ENCODE measurements at places on chromosomes 11 and 22.

GRCh38 chr11:66878474-66878873 is 21.6 kb downstream of the LRFN4 start:
- DNase-seq: no peak

DNA sequence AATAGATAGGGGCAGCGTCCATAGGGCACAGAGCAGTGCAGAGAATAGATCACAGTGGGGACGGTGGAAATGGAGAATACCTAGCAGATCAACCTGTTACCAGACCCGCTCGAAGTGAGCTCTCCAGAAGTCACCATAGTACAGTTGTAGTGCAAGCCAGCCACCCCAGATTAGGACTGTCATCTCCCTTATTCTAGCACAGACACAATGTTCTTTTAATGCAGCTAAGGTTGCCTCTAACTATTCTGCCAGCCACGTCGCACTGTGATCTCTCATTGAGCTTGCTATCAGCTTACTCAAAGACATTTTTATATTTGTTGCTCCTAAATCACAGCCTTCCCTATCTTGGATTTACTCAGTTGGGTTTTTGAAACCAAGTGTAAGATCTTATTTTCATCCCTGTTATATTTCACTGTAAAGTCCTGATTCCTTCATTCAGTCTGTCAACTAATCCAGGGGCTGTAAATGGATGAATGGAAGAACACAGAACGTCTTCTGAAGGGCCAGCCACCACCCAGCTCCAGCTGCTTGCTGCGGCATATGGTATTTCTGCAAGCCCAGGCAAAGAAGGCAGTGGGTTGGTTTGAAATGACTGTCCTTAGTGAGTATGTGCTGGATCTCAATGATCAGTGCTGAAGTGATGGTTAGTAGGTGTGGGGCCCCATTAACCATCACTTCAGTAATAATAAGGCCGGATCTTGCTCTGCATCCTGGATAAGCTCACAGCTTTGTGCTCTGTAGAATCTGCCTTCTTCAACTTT is 3.4 kb downstream of the PARVA start:
- DNase-seq: no peak

GRCh38 chr11:895331-896110 is 15.1 kb downstream of the CHID1 start:
- DNase-seq: no peak

- DNase-seq: no peak
Measured at GRCh38 chr11:13317293-13318080, 39.9 kb downstream of the BMAL1 start.

DNA sequence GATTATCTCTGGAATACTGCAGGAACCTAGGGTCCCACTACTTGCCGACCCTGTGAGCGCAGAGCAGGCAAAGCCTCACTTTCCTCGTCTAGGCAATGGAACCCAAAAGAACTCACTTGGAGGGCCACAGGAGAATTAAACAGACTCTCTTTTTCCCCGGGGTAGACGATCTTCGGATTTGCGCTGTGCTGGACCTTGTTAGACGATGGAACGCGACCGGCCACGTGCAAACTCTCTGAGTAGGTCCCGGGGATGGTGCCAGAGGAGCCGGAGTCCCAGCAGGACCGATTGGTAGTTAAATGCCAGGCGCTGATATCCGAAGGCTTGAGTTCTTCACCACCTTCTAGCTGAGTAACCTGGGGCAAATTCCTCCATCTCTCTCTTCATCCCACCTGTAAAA is 1.0 kb upstream of the SLC1A2 start:
- DNase-seq: no peak

DNA sequence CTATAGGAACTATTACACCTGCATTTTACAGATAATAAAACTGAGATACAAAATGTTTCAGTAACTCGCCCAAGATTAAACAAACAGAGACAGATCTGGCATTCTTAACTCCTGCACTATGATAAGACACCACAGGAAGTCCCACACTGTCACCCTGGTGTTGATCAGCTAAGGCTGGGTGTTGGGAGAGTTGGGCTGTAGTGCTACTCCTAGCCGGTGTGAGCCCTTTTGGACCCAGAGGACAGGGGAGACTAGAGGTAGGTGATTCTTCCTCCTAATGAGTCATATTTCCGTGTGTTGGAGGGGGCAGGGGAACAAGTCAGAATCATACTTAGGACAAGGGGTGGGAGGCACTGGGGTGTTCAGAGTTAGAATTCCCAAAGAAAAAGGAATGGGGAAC is 353.2 kb upstream of the TENM4 start:
- no peak for DNase-seq

- DNase-seq: no peak
Measured at GRCh38 chr11:30917266-30917665, 331.1 kb upstream of the MPPED2 start.

- DNase-seq: no peak
Measured at GRCh38 chr11:61109671-61110070, 7.4 kb downstream of the CD5 start.

DNA sequence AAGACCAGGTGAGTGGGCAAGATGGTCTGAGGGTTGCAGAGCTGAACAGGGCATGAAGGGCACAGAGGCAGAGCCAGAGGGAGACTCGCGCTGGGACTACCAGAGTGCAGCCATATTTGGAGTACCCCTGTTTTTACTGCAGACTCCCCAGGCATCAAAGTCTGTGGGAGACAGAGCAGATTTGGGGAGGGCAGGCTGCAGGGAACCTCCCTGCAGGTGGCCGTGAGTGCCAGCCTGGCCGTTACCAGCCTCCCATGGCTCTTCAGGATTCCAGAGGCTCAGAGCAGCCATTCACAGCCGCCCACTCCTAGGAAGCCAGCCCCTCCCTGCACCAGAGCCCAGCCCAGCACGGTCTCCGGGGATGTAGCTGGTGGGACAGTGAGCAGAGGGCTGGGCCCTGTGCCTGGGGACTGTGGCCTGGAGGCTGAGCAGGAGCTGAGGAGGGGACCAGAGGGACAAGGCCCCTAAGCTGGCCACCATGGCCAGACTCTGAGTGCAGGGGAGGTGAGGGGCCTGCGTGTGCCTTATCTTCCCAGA is at the start of gene SEPTIN3:
Gene SEPTIN3 (plus strand): TSS at position 334 of the 537 bp plus-strand sequence. CDS start 2,050 bp downstream, outside the sequence.
- no peak for DNase-seq

GRCh38 chr11:86988351-86988881 is 33.2 kb upstream of the FZD4 start:
- DNase-seq: no peak

GRCh38 chr22:35540595-35541253 is at the start of gene RASD2:
Gene RASD2 (plus strand): TSS chr22:35540831. CDS start chr22:35546810, 5,979 bp downstream.
- DNase-seq: no peak

GRCh38 chr22:36730176-36730858 is 26.8 kb upstream of the CACNG2 start:
- peak; percentile 62 for DNase-seq

- no peak for DNase-seq
Measured at GRCh38 chr22:35606916-35607315, 10.2 kb downstream of the MB start.

GRCh38 chr11:832529-833113 is at the start of gene CD151:
Gene CD151 (plus strand): TSS chr11:832952. CDS start chr11:836070, 3,118 bp downstream.
- no peak for DNase-seq

DNA sequence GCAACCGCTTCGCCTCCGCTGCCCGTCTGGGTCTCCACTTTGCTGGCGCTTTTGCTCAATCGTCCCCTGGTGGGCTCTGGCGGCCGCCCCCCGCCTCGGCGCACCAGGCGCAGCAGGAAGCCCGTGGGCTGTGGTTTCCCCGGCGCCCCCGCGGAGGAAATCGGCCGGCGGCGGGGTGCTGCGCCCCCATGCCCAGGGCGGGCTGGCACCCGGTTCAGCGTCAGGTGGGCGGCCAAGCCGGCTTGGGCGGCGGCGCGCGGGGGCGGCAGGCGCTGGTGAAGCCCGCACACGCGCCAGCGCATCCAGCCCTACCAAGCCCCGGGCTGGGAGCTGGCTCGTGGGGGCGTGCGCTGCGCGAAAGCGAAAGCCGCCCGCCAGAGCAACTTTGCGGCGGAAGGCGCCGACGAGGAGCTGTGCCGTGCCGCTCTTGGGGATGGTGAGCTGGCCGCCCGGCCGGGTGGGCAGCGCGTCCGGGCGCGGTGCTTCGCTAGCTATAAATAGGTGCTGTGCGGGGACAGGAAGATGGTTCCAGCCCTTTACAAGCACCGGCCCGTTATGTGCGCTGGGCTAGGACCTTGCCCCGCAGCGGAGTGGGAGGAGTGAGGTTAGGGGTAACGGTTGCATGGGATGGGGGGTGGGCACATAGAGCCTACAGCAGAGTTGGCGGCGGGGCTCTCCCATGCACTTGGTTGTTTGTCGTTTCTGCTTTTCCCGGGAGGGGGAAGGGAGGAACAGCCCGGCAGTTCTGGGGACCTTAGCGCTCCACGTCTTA is 25.0 kb upstream of the SUSD2 start:
- no peak for DNase-seq

DNA sequence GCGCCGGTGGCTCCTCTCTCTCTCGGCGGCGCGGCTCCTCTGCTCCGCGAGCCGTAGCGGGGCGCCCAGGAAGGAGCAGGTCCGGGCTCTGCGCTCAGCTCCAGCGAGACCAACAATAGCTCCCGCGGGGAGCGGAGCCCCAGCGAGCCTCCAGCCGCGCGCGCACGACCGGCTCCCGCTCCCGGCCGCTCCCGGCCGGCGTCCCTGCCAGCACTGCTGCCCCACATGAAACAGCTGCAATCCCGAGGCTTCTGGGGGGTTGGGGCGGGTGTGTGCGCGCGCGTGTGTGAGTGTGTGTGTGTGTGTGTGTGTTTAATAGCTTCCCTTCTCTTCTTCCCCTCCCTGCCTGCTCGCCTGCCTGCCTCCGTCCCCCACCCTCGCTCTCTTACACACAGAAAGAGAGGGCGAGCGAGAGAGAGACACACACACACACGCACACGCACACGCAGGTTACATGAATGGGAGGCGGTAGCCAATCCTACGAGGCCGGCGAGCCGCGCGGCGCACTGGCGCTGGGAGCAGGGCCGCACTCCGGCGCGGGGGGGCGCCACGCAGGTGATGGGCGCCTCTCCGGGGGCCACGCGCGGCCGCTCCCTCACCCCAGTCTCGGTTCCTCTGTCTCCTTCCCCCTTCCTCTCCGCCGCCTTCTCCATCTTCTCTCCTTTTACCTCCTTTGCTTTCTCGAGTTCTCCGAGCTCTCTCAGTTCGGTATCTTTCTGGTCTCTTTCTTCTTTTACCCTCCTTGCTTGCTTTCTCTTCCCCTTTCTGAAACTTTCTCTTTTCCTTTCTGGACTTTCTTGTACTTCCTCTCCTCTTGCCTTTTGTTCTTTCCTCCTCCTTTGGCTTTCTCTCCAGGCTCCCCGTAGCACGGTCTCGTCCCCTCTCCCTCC is at the start of gene TENM4:
Gene TENM4 (minus strand): TSS at position 460 of the 890 bp plus-strand sequence. CDS start 371,086 bp downstream, outside the sequence.
- peak; percentile 87 for DNase-seq

- no peak for DNase-seq
Measured at GRCh38 chr22:18069041-18069440, 8.7 kb upstream of the PEX26 start.

DNA sequence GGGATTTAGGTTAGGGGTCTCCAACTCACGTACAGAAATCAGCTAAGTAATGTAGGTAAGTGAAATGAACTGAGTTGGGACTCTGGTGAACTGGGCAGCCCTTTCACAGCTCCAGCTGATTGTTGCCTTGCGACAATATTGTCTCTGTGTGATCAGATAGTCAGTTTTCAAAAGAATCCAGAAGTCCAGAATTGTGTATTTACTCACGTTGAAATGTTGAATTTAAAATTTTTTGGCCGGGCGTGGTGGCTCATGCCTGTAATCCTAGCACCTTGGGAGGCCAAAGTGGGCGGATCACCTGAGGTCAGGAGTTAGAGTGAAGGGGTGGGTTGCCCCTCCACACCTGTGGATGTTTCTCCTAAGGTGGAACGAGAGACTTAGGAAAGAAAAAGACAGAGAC is 18.8 kb upstream of the WDR74 start:
- DNase-seq: no peak

DNA sequence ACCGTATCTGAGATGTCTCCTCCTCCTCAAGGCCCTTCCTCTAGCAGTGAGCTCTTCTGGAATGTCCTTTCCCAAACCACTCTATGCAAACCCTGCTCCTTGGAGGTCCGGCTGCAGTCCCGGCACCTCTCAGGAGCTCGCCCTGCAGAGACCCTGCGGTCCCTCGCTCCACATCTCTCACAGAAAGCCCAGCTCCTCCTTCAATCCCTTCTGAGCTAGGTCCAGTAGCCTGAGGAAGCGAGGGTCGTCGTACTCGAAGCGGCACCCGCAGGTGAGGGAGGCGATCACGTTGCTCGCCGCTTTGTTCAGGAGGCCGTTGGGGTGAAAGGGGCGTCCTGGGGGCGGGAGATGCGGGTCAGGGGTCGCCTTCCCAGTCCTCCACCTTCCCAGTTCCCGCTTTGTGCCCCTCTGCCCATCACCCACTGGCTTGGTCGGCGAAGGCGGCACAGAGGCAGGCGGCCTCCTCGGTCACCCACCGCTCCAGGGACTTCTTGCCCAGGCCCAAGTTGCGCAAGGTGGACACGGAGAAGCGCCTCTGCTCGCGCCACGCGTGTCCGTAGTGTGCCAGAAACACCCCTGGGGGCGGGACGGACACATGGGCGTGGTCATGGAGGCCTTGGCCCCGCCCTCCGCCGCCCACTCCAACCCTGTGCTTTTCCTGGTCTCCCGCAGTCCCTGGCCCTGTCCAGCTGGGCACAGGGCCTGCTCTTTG is 21.5 kb upstream of the CYP2D6 start:
- peak; percentile 77 for DNase-seq

DNA sequence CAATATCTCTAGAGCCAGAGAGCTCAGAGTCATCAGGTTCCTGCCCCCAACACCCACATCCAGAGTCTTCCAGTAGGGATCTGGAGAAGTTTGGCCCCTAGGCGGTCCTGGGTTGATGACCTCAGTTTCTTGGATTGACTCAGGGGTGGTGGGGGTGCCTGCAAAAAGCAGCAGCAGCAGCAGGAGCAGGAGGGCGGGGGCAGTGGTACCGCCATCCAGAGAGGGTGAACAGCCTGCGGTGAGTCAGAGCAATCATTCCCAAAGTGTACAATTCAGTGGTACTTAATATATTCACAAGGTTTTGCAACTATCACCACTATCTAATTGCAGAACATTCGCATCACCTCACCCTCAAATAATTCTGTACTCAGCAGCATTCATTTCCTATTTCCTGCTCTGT is 9.9 kb upstream of the SEC14L3 start:
- DNase-seq: no peak

GRCh38 chr22:27306771-27307170 is 494.8 kb downstream of the MN1 start:
- no peak for DNase-seq

DNA sequence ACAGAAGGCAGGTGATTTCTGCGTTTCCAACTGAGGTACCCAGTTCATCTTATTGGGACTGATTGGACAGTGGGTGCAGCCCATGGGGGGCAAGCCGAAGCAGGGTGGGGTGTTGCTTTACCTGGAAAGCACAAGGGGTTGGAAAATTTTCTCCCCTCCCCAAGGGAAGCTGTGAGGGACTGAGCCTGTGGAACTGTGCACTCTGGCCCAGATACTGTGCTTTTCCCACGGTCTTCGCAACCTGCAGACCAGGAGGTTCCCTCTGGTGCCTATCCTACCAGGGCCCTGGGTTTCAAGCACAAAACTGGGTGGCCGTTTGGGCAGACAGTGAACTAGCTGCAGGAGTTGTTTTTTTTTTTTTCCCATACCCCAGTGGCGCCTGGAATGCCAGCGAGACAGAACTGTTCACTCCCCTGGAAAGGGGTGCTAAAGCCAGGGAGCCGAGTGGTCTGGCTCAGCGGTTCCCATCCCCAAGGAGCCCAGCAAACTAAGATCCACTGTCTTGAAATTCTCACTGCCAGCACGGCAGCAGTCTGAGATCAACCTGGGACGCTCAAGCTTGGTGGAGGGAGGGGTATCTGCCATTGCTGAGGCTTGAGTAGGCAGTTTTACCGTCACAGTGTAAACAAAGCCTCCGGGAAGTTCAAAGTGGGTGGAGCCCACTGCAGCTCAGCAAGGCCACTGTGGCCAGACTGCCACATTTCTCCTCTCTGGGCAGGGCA is 97.2 kb downstream of the JRKL start:
- no peak for DNase-seq

GRCh38 chr11:126268708-126269579 is at the start of the genes FOXRED1 and SRPRA:
Gene FOXRED1 (plus strand): TSS chr11:126269154. CDS start chr11:126269207, 53 bp downstream.
Gene SRPRA (minus strand): TSS chr11:126268895. CDS start chr11:126268804, 91 bp downstream.
- DNase-seq: peak; percentile 100

GRCh38 chr11:33065445-33066178 is 26.2 kb downstream of the TCP11L1 start:
- no peak for DNase-seq
